ENCODE measurements at places on chromosomes 2 and 18. TPM values are rescaled to one million over a fixed set of nuclear protein-coding genes. Genes with fewer than 3 reads are reported as not detected.

ADCY3 gene
- total RNA-seq: 55.6 TPM

SIGLEC15 gene
- not detected for total RNA-seq

DNA sequence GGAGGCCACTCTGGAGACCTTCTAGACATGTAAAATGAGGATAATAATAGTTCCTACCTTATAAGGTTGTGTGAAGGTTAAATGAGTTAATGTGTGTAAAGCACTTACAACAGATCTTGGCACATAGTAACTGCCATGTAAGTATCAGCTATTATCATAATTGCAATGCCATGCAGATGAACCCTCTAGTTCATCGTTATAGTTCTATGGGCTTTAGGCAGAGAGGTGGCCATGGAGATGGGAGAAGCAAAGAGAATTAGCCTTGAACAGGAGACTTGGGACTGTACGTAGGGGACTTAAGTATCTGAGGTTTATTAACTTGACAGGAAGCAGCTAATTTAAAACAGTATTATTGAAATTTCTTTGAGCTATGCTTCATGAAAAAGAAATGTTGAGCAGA, 151.8 kb downstream of the PIK3C3 start:
- DNase-seq: no peak
- H3K36me3 ChIP-seq: peaks cover 4% of the 10 kb centered on the region
- no peak overlapping the region for H3K4me3 ChIP-seq
- peaks cover 1% of the 10 kb centered on the region for H3K4me1 ChIP-seq

GRCh38 chr18:51053814-51054213, 23.8 kb downstream of the SMAD4 start:
- H3K4me3 ChIP-seq: peak overlapping the region; percentile 65
- DNase-seq: no peak
- peak overlapping the region; percentile 91 for H3K27ac ChIP-seq

DNA sequence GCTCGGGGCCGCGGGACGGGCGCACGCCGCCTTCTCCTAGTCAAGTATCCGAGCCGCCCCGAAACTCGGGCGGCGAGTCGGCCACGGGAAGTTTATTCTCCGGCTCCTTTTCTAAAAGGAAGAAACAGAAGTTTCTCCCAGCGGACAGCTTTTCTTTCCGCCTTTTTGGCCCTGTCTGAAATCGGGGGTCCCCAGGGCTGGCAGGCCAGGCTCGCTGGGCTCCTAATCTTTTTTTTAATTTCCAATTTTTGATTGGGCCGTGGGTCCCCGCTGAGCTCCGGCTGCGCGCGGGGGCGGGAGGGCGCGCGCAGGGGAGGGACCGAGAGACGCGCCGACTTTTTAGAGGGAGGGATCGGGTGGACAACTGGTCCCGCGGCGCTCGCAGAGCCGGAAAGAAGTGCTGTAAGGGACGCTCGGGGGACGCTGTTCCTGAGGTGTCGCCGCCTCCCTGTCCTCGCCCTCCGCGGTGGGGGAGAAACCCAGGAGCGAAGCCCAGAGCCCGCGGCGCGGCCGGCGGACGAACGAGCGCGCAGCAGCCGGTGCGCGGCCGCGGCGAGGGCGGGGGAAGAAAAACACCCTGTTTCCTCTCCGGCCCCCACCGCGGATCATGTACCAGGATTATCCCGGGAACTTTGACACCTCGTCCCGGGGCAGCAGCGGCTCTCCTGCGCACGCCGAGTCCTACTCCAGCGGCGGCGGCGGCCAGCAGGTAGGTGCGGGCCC, 617 bp downstream of the FOSL2 start:
- DNase-seq: peak; percentile 64
- peaks cover 29% of the 10 kb centered on the region for H3K4me1 ChIP-seq
- peaks cover 3% of the 10 kb centered on the region for H3K36me3 ChIP-seq

DNA sequence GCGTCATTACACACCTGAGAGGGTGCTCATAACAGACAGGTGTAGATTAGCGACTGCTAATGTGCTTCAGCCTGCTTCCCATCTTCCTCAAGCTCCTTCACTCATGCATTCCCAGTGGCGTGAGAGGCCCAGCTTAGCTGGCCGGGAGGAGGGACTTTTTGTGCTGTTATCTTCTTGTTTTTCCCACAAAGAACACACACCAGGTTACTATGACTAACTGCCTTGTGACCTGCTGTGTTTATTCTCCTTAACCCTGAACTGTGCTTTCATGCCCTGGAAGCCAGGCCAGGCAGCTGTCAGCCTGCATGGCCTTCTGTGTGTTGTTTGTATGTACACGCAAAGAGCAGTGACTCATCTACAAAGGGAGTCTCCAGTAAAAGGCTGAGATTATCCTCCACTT, 143.8 kb downstream of the PIEZO2 start:
- no peaks in the 10 kb centered on the region for H3K36me3 ChIP-seq
- no peaks in the 10 kb centered on the region for H3K4me1 ChIP-seq
- no peak for DNase-seq
- no peak overlapping the region for H3K27ac ChIP-seq
- H3K4me3 ChIP-seq: no peak overlapping the region

Measured in activated CD4-positive, alpha-beta memory T cell treated with anti-CD3 and anti-CD28 coated beads, Interleukin-2, amount 10 ng/mL, durations not matched to agents 7 days and 5 days (primary cell).